NCI-H187 (cell line): ENCODE measurements at places on chromosomes 1 and 21.

DNA sequence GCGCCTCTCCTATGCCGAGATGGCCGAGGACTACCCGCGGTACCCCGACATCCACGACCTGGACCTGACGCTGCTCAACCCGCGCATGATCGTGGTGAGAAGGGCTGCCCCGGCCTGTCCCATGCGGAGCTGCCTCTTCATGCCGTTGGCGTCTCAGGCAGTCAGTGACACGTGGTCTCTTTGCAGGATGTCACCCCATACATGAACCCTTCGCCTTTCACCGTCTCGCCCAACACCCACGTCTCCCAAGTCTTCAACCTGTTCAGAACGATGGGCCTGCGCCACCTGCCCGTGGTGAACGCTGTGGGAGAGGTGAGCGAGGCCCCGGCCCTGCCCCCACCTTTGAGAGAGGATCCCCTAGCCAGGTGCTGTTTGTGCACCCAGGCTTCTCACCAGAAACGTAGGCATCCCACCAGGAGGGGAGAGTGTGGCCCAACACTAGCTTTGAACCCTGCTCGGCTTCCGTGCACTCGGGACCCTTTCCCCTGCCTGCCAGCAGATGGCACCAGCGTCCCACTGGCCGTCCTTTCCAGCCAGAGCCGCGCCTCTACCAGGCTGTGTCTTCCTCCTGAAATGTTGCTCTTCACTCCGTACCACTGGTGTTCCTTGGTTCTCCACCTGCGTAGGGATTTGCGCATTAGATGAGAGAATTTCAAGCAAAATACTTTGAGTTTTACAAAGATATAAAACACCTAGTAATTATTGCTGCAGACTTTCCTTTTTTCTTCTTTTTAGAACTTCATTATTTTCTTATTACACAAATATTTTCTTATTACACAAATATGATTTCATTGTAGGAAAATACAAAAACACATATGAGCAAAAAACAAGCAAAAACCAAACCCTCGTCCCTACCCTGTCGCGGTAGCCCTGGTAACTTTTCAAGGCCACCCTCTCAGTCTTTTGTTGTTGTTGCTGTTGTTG lies 9.0 kb downstream of the NPPA start:
- DNase-seq = peak; percentile 25

DNA sequence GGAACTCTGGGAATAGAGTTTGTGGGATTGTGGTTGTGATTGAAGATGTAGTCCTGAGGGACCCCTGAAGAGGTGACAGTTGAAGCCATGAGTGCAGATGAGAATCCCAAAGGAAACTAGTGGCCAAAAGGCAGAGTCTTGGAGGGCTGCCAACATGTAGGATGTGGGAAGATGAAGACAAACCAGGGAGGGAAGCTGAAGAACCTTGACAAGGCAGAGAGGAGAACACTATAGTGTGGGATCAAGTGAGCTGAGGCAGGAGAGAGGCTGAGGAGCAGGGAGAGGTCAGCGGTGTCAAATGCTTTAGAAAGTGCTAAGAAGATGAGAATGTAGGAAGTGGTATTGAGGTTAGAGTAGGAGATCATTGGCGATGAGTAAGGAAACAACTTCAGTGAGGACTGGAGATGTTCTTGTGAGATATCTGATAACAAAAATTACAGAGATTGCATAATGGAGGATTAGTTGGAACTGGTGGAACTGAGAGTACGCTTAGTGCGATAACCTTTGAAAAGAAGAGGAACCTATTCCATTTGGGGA lies 88.5 kb upstream of the VCAM1 start:
- no peak for DNase-seq

- no peak for DNase-seq
Measured at GRCh38 chr1:235566084-235566483, 61.8 kb upstream of the B3GALNT2 start.

DNA sequence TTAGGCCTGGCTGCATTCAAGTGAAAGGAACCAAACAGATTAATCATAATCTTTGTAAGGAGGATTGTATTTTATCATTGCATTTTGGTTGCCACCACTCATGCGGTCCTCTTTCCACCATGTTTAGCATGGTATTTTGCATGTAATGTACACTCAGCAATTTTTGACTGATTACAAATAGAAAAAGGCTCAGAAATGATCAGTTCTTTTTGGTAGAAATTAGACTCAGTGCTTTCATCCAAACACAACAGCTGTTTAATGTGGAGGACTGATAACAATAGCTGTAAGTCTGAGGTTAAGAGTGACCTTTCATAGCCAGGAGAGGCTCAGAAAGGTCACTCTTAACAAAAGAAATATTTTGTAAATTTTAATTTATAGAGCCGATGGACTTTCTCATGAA lies 25.3 kb upstream of the DPH5 start:
- DNase-seq = no peak

DNA sequence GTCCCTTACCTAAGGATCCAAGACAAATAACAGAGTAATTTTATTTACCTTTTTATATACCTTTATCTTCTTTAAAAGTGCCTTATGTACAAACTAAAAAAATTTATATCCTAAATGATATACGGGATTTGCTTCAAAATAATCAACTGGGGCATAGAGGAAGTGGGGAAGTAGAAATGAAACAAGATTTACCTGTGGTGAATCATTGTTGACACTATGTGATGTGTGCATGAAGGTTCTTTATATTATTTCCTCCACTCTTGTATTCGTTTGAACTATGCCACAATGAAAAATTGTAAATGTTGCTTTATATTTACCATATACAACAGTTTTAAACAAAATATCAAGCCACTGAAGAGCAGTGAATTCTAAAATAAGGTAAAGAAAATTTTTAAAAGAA lies 13.0 kb downstream of the RGS7 start:
- no peak for DNase-seq

DNA sequence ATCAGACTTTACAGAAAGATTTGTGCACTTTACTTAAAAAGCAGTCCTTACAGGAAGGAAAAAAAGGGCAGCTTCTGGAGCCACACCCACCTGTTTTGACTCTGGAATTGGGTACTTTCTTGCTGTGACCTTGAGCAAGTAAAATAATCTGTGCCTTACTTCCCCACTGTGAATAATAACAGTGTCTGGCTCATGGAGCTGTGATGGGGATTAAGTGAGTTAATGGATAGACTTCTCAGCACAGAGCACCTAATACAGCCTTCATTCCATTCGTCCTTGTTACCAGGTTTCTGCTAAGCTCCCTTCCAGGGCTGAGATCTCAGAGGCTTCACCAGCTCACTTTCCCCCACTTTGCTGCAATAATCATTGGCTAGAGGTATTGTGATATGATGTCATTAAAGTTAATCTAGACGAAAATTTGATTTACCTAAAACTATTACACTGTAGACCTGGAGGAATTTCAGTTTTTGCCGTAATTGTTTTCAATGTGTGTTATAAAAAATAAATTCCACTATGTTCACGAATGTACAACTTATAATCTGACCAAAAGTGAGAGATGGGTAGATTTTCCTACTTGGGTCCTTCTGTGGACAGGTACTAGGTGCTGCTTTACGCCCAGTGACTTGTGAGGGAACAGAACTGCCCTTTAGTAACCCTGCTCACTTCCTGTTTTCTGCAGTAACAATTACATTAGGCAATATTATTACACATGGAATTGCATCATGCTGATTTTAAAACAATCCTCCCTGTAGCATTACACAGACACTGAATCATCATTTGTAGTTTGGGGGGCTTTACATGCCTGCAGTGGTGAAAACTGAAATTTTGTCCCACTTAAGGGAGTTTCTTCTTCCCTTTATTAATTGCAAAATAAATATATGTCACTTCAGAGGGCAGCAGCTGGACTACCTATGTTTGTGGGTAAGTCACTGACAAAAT lies 19.7 kb upstream of the ABCG1 start:
- DNase-seq = no peak

DNA sequence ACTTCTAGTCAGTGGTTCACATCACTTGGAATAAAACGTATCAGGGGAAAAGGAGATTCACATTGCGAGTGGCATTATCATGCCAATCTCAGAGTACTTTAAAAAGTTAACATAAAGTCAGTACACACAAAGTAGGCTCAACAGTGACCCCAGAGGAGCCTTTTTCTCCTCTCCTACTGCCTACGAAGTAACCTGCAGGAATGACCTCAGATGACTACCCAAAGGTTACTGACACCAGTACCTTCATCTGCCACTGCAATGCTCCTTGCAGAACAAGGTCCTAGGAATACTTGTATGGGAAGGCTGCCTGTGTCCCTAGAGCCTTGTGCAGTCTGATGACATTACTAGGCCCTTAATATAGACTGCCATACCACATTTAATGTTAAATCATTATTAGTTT lies 389.8 kb upstream of the LYPLAL1 start:
- no peak for DNase-seq

GRCh38 chr1:77230051-77230450 lies 10.8 kb upstream of the PIGK start:
- DNase-seq = no peak

DNA sequence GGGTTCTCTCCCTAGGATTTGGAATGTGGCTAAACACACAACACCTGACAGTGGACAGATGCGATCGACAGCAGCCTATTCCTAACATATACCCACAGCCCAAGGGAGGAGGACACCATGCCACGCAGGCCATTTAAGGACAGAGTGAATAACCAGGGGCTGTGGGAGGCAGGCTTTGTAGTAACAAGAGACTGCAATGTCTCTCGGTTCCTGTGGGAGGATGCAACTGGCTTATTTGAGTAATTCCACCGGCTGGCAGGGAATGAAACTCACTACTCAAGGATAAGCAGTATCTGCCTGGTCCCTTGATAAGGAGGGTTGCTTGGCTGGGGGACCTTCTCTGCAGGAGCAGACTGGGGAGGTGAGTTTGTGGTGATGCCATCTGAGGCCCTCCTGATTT lies 109.6 kb downstream of the PCP4 start:
- no peak for DNase-seq

- no peak for DNase-seq
Measured at GRCh38 chr1:107895403-107896191, 69.4 kb downstream of the VAV3 start.

DNA sequence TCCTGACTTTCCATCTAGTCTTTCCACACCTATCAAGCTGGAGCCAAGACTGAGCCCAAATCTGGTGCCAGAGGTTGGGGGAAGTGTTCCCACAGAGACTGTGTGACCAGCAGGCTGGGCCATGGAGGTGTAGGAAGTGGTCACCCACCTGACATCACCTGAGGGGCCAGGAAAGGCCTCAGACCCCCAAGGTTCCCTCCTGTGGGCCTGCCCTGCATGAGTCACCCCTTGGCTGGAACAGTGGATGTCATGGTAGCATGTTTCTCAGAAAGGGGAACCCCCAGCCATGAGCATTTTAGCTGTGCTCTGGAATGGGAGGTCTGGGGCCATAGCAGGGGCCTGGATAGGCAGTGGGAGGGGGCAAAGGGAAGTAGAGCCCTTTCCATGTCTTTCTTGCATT lies 5.7 kb upstream of the TNFRSF8 start:
- DNase-seq = no peak

GRCh38 chr1:11538886-11539285 lies 59.9 kb downstream of the DISP3 start:
- DNase-seq = no peak

- DNase-seq = no peak
Measured at GRCh38 chr1:159113596-159114433, 37.2 kb upstream of the AIM2 start.

GRCh38 chr1:235883261-235883927 lies 16.7 kb upstream of the LYST start:
- DNase-seq = no peak

- no peak for DNase-seq
Measured at GRCh38 chr1:145845144-145845513, 301 bp upstream of the NUDT17 start.

DNA sequence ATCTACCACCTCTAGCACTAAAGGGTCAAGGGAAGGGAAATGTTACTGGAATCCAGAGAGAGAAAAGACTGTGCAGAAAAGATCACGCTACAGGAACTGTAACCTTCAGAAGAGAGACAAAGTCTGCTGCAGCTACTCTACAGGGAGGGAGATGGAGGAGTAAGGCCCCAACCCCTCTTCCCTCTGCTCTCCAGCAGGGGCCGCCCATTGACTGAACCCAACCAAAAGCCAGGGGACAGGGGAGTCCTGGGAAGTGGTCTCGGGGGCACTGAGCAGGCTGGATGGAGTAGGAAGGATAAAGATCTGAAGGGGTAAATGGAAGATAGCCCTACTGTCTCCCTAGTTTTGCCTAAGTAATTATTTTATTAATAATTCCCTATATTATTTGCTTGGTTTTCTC lies 72.8 kb upstream of the NR5A2 start:
- no peak for DNase-seq

GRCh38 chr1:56028911-56029310 lies 550.5 kb downstream of the PLPP3 start:
- DNase-seq = no peak

- no peak for DNase-seq
Measured at GRCh38 chr1:42114229-42114628, 39.0 kb upstream of the GUCA2B start.

DNA sequence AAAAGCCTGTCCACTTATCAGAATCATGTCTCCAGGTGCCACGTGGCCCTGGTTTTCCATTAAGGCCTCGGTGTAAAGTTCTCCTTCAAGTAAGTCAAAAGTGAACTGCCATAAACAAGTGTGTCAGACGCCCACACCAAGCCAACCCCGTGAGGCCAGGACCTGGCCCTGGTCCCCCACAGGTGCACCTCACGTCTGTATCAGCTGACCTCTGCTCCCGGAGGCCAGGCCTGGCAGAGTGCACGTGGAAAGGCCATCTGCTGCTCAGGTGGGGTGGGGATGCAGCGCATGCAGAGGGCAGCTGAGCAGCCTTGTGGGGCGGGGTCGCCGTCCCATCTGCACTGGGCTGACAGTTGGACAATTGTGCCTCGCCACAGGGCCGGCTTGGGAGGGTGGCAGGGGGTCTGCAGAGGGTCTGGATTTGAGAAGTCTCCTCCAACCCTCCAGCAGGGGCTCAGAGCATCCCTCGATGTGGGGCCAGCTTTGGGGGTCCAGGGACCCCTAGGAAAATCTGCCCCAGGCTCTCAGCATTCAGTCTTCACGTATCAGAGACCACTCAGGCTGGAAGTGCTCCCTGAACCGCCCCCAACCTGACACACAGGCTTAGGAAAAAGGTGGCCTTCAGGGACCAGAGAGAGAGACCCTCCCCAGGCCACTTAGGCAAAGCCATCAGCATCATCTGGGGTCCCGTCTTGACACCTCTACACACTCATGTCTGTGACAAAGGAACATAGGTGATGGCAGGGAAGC lies 3.0 kb downstream of the SLC19A1 start:
- no peak for DNase-seq

GRCh38 chr1:155320661-155321617 lies at the start of gene RUSC1:
Gene RUSC1, plus strand, starts transcription at chr1:155320894. Its CDS starts 880 bp downstream, at chr1:155321774.
- peak; percentile 93 for DNase-seq

- DNase-seq = no peak
Measured at GRCh38 chr1:32816676-32817158, 441 bp downstream of the YARS1 start.

GRCh38 chr1:22387919-22388580 lies 63.6 kb upstream of the ZBTB40 start:
- DNase-seq = no peak

DNA sequence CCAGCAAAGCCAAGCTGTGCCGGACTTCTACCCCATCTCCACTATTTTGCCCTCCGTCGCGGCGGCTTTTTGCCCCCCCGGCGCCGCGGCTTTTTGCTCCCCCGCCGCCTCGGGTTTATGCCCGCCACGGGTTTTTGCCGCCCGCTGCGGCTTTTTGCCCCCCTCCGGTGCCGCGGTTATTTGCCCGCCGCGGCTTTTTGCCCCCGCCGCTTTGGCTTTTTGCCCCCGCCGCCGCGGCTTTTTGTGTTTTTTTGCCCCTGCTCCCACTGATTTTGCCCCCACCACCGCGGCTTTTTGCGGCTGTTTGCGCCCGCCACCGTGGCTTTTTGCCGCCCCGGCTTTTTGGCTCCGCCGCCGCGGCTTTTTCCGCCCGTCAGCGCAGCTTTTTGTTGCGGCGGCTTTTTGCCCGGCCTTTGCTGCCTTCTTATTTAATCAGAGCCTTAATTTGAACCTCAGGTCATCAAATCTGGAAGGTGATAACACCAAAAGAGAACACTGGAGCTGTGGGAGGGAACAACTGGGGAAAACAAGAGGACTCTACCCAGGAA lies 106.0 kb downstream of the TPTE start:
- no peak for DNase-seq
